ENCODE measurements at places on chromosomes 6 and 20.

- DNase-seq: no peak
These were observed 209.4 kb upstream of the RUNX2 start for GRCh38 chr6:45118754-45119153.

- no peak for DNase-seq
These were observed 1219.0 kb upstream of the EYS start for GRCh38 chr6:66926060-66926459.

- no peak for DNase-seq
These were observed 176.5 kb upstream of the ARID1B start for GRCh38 chr6:156600678-156601077.

GRCh38 chr6:160534050-160534696, 129.9 kb downstream of the LPA start:
- peak; percentile 68 for DNase-seq

Measured in dorsolateral prefrontal cortex (tissue), 122 donors.